ENCODE measurements at places on chromosomes 12 and 14.

DNA sequence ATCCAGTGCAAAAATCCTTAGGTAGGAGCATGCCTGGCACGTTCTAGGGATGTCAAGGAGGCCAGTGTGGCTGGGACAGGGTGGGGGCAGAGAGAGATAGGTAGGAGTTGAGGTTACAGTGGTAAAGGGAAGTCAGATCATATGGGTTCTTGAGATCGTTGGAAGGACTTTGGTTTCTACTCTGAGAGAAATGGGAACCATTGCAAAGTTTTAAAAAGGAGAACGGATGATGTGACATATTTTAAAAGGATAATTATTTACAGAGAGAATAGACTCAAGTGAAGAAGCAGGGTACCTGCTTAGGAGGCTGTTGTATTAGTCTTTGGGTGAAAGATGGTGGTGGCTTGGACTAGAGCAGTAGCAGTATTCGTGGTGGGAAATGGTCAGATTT lies 47.6 kb upstream of the ATP2B1 start:
- no peak for DNase-seq

DNA sequence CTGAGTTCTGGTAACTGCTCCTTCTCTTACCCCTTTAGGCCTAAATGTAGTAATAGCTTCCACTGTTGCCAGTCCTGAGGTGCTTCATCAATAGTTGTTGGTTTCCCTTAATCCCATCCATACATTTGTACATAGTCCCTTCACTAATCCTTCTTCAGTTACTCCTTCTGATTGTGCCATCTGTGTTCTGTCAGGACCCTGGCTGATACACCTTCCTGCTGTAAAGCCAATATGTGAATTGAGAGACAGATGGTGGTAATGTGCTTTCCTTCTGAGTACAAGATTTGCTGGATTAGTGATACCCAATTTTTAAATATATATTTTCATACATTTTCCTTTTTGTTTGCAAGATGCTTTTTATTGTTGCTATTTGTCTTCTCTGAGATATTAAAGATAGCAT lies 66.4 kb downstream of the OTOGL start:
- DNase-seq, result no peak

DNA sequence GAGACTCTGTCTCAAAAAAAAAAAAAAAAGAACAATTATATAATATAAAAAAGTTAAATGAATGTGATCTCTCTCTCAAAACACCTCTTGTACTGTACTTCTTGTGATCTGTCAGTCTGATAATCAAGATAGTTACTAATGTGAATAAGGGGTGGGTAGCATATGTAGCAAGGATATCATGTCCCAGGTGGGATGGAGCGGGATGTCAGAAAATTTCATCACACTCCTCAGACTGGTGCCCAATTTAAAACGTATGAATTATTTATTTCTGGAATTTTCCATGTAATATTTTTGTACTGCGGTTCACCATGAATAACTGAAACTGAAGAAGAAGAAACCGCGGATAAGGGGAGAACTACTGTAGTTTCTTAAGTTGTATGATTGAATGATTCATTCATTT lies 11.0 kb downstream of the CNOT2 start:
- no peak for DNase-seq

GRCh38 chr14:21322716-21323115 lies 42.8 kb downstream of the RPGRIP1 start:
- DNase-seq, result no peak

DNA sequence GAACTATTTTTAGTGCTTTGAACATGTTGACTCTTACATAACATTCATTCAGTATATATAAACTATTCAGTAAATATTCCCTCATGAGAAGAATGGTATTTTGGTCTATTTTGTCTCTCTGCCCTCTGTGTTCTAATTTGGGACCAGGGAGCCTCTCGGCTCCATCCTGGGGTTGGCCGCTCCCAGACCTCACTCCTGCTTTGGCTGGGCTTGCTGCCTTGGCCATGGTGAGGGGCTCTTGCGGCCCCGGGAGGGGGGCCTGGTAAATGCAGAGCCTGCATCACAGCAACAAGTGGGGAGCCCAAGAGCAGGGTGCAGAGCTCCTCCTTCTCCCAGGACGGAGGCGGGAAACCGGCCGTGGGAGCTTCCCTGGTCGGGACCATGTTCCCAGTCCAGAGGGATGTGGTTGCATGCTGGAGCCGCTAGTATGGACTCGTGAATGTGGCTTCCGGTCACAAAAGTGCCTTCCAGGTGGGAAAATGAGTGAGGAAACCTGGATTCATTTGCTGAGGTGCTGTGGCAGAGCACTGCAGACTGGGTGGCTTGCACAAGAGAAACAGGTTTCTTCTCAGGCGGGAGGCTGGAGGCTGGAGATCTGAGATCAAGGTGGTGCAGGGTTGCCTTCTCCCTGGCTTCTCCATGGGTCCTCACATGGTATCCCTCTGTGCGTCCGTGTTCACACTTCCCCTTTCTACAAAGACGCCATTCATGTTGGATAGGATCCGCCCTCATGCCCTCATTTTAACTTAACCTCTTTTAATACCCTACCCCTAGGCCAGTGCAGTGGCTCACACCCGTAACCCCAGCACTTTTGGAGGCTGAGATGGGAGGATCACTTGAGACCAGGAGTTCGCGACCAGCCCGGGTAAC lies 250.2 kb downstream of the CACNA1C start:
- DNase-seq, result no peak

- no peak for DNase-seq
Measured at GRCh38 chr12:85296362-85296761, 16.3 kb downstream of the ALX1 start.

DNA sequence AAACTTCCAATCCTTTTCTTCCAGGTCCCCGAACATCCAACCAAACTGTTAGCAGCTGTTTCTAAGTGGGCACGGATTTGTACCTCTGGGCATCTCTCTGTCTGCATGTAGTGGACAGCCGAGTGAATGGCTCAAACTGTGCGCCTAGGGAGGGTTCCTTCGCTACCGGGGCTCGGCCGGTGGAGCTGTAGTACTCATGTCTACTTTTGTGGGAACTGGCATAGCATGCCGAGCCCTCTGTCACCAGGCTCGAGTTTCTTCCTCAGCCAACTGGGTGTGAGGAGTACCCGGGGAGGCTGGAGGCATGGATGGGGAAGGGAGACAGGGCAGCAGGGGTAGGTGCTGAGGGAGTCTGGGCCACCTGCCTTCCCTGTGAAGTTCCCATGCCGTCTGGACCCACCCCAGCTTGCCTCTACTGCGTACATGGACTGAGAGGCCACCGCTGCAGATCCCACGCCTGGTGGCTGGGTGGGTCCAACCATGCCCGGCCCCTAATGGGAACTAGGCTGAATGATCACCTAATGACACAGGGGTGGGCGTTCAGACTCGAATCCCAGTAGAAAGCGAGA lies 23.0 kb downstream of the TNFAIP2 start:
- DNase-seq, result no peak

DNA sequence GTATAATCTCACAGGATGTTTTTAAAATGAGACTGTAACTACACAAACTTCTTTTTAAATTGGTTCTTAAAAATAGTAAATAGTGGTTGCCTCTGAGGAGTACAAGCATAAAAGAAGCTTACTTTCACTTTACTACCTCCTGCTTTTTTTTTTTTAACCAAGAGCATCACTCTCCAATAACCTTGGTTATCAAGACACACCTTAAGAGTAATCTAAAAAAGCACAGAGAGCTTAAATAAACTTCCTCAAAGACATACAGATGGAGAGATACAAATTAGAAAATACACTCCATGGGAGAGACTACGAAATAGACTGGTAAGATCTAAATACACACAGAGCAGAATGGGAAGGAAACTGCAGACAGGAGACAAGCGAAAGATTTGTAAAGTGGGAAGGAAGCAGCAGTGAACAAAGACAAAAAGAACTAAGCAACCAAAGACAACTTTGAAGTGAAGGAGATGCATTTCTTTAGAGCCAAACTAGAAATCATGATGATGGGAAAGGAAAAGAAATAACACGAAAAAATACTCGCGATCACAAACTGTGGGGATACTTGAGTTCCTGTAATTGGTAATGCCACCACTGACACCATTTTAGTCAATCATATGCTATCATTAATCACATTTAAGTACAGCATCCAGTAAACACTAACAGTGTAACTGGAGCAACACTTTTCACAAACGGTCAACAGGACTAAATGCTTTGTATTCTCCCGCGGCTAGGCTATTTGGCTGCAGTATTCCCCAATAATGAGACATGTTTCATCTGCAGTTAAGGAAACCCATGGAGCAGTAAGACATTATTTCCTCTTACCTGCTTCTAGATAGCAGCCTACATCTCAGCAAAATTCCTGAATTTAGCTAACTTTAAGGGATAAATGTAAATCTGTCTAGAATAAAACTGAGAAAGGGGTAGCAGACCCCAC lies 8.2 kb downstream of the SINHCAF start:
- DNase-seq, result no peak

All from stimulated activated CD8-positive, alpha-beta memory T cell treated with anti-CD3 and anti-CD28 coated beads, Interleukin-4, amount 100 ng/mL, for 1 hour (primary cell).